Activated T-helper 1 cell treated with Interleukin-2 at 50 U/mL for 16 hours (primary cell): ENCODE measurements at places on chromosomes 3 and 15.

DNA sequence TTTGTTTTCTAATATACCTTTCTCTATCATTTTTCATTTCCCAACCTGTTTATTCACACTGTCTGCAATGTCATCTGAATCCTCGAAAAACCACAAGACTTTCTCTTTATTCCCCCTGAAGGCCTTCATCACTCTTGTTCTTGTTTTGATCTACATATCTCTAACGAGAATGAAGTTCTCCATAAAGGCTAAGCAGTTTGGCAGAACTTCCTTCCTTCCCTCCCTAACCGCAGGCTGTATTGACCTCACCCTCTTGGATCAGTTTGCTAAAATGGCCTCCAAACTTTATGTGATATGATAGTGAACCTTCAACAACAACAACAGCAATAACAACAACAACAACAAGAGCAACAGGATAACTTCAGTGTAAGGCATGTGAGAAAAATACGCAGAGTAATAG is 392.8 kb downstream of the TIGIT start:
- DNase-seq: no peak

GRCh38 chr15:98865397-98866339 is 141.9 kb downstream of the PGPEP1L start:
- peak; percentile 56 for DNase-seq

- DNase-seq: no peak
Measured at GRCh38 chr15:98727115-98728040, 79.0 kb downstream of the IGF1R start.

DNA sequence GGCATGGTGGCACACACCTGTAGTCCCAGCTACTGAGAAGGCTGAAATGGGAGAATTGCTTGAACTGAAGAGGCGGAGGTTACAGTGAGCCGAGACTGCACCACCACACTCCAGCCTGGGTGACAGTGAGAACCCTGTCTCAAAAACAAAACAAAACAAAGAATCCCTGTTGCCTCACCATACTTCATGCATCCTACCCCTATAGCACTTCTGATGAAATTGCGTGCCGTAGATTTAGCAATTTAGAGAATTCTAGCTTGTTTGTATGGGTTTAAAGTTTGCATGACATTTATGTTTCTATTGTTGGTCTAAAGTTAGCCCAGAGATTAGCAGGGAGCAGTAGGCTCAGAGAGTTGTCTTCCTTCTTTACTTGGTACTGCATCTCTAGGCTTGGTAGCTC is 7.8 kb downstream of the RAB5A start:
- no peak for DNase-seq

GRCh38 chr3:16142350-16143025 is 32.0 kb upstream of the GALNT15 start:
- DNase-seq: no peak

- DNase-seq: no peak
Measured at GRCh38 chr3:151431940-151432339, 28.9 kb downstream of the IGSF10 start.

GRCh38 chr3:46893146-46893748 is 15.7 kb downstream of the PTH1R start:
- no peak for DNase-seq

DNA sequence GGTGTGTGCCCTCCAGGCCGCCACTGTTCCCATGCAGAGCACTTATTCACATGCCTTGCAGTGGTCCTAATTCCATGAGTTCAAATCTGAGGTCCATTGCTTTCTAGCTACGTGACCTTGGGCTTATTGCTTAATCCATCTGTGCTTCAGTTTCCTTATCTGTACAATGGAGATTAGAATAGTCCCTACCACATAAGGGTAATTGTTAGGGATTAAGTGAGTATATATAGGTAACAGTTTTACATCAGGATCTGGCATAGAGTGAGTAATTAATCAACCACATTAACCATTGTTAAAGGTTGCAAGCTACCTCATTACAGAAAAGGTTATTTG is 7.6 kb downstream of the CPN2 start:
- DNase-seq: no peak

DNA sequence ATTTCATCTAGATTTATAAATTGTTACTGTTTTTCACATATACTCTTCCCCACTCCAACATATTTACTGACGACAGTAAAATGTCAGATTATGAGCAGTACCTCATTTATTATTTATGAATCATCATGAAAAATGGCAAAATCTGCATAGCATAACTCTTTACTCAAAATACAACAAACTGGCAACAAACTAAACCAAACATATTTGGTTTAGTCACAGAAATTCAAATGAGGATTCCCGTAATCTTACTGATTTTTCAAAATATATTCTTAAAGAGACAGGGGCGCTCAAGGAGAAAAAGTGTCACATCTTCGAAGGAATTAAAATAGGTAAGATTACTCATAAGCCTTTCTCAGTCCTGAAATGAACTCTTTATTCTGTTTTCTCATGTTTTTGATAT is 3.0 kb upstream of the GPR87 start:
- no peak for DNase-seq

DNA sequence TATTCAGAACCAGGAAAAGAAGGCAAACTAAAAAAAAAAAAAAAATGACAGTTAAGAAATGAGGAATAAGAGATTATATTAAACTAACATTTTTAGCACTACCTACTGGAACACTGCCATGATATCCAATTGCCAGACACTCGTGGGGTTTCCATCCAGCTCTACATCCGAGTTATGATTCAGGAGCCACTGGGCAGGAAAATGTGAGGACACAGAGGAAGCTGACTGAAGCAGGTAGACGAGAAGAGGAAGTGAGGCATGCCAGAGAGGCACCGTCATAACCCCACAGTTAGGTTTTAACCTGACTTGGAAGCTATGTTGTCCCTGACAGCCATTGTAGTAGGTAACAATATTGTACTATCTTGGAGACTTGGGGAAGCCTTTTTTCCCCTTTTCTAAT is 495.0 kb downstream of the NLGN1 start:
- no peak for DNase-seq

- DNase-seq: no peak
Measured at GRCh38 chr3:45958321-45958791, 15.1 kb downstream of the CXCR6 start.

DNA sequence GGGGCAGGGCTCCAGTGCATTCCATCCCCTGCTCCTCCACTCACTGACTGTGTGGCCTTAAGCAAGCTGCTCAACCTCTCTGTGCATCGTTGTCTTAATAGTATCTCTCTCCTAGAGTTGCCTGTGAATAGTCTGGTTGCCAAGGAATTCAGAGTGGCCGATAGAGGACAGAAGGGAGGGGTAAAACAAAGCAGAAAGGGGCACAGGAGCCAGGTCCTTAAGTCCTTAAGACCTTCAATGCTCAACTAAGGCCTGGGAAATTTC is 13.7 kb upstream of the CYP11A1 start:
- DNase-seq: no peak

GRCh38 chr3:183438735-183439134 is 10.3 kb upstream of the MCF2L2 start:
- DNase-seq: no peak

GRCh38 chr3:18098960-18099587 is 326.1 kb downstream of the SATB1 start:
- DNase-seq: no peak

DNA sequence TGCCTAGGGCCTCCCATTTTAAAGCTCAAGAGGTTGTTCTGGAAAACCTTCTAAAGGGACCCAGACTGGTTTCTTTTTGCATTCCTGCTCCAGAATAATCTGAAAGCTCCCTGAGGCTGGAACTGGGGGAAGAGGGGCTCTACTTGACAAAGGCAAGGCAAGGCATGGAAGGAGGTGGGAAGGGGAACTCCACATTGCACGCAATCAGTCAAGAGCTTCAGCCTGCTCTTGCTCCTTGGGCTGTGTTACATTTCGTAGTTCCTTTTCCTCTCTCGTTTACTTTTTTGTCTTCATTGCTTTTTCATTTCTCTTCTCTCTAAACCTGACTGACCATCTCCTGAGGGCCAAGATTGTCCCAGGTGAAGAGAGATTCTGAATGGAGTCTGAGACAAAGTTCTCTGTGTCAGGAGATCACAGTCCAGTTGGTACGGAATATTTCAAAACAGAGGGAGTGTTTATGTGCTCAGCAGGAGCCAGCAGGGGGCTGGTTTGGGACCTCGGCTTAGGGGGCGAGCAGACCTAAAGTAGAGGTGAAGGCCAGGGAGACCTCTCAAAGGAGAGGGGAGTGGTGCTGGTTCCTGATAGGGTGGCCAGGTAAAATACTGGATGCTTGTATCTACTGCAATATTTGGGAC is 6.0 kb upstream of the KCTD6 start:
- no peak for DNase-seq

- no peak for DNase-seq
Measured at GRCh38 chr3:126110431-126111125, 26.7 kb upstream of the SLC41A3 start.

- no peak for DNase-seq
Measured at GRCh38 chr3:159185443-159186050, 383.7 kb downstream of the MFSD1 start.

DNA sequence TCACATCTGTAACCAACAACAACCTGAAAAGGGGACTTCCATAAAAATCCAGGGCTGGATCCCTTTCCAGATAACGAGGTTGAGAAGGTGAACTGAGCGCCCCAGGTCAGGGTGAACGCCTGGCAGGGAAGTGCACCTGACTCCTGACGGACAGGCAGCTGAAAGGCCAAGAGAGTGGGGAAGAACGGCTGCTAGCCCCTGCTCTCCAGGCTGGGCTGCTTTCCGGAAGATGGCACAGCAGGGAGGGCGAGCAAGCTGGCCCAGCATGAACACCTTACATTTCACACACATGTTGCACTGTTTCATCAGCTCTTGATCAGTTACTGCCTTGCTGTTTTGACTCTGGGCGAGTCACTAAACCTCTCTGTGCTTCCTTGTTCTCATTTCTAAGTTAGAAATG is 127.2 kb upstream of the IQSEC1 start:
- no peak for DNase-seq

- DNase-seq: no peak
Measured at GRCh38 chr15:89828281-89829145, 13.9 kb upstream of the ANPEP start.

DNA sequence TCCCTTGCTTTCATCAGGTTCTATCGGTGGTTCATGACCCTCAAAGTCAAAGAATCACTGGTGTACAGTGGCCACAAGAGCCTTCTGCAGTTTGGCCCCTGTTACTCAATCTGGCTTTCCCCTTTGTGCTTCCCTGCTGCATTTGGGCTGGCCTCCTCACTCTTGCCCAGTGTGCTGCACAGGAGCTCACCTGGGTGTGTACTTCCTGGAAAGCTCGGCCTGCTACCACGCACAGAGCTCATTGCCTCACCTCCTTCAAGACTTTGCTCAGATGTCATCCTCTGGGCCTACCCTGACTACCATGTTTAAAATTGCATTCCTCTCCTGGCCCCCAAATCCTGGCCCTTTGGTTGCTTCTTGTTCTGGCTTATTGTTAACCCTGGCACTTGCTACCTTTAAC is 90.9 kb downstream of the MITF start:
- DNase-seq: no peak

DNA sequence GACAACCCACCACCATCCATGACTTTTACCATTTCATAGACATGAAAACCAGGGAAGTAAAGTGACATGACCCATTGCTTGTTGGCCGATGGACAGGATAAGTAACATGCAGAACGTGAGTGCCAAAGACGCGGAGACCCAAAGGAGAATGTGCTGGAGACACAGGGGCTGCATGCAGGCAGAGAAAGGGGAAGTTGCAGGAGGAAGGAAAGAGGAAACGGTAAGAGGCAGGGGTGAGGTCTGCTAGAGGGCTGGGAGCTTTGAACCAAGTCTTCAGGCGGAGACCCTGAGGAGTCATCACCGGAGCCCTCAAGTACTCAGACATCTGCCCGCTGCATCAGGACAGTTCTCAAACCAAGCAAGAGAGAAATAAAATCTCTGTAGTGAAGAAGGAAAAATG is 34.9 kb downstream of the MAGEF1 start:
- no peak for DNase-seq

DNA sequence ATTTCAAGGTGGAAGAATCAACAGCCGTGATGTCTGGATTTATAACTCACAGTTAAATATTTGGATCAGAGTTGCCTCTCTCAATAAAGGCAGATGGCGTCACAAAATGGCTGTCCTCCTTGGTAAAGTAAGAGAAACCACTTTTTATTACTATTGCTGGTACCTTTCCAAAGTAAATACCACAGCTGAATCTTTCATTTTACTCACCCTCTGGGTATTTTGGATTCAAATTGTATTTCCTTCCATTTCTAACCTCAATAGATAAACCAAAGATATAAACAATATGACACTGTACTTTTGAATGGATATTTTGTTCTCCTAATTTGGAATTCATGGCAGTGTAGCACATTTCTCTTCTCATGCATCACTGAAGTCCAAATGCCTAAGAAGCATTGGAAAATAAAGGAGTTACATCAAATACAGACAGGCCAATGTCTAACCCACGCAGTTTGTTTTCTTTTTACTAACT is 29.5 kb downstream of the KLHL24 start:
- no peak for DNase-seq

DNA sequence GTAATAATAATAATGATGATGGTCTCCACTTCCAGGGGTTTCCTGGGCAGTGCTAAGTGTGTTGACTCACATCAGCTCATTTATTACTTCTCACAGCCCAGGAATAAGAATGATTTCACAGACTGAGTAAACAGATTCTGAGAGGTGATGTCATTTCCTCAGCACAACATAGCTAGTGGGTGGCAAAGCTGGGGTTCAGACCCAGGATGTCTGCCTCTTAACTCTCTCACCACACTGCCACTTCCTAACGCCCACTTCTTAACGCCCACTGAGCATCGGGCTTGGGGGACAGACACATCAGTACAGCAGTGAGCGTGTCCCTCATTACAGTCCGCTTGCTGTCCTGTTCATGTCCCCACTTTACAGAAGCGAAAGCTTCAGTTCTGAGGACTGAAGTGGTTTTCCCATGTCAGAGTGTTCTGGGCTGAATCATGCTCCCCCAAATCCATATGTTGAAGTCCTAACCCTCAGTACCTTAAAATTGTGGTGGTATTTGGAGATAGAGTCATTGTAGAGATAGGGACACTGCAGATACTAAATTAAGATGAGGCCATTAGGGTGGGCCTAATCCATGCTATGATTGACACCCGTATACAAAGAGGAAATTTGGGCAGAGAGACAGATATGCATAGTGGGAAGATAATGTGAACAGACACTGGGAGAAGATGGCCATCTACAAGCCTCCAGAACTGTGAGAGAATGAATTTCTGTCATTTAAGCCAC is 68.0 kb downstream of the ATP2B2 start:
- DNase-seq: peak; percentile 23

- DNase-seq: no peak
Measured at GRCh38 chr3:31952205-31952604, 28.9 kb downstream of the OSBPL10 start.

DNA sequence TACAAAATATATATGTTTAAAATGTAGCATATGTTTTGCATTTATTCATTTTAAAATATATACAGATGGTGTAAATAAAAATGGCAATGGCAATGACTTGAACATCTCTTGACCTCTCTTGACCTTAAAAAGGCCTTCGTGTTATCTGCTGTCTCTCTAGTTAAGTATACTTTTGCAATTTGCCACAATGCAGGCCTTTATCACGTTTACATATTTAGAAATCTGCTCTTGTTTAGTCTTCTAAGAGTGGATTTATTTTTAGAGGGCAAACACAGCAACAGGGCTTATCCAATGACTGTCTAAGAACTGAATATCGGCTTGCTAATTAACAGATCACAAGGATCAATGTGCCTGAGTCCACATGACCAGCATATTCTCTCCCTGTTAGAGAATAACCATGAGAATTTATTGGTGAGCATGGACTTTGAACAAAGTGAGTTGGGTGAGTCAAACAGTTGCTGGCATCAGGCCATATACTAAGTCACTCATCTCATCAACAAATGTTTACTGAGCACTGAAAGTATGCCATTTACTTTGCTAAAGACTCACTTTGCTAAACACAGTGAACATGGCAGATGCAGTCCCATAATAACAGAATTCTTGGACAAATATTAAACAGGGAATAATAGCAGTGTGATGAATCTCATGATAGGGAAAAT is 48.2 kb downstream of the MDFIC2 start:
- DNase-seq: no peak
